ENCODE measurements at places on chromosomes 1 and 21. TPM values are rescaled to one million over a fixed set of nuclear protein-coding genes. Genes with fewer than 3 reads are reported as not detected.

The ANKRD65 gene
- total RNA-seq: not detected

The LCE2C gene
- not detected for total RNA-seq

DNA sequence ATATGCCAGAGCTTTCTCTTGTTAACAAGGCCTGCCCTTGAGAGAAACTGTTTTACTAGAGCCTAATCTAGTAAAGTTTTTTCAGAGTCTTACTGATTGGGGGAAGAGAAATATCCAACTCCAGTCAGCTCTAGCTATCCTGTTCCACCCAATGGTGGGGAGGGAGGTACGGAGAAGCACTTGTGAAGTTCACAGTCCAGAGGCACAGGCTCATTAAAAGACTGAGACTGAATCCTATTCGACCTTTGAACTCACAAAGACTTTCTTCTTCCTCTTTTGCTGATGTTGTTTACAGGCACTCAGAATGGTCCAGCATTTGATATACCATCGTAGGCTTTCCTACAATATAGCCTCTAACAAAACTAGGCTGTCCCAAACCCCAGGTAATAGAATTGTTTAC lies 15.5 kb upstream of the SFT2D2 start:
- no peaks in the 10 kb centered on the region for H3K27me3 ChIP-seq
- DNase-seq: no peak
- no peak overlapping the region for H3K27ac ChIP-seq
- peaks cover 22% of the 10 kb centered on the region for H3K36me3 ChIP-seq
- no peak overlapping the region for H3K4me3 ChIP-seq

- DNase-seq: no peak
- no peaks in the 10 kb centered on the region for H3K27me3 ChIP-seq
- no peaks in the 10 kb centered on the region for H3K4me1 ChIP-seq
- H3K36me3 ChIP-seq: no peaks in the 10 kb centered on the region
- H3K4me3 ChIP-seq: no peak overlapping the region
Observed at GRCh38 chr1:164177118-164177517, 381.9 kb upstream of the PBX1 start.

All from HFFc6 (cell line).